ENCODE measurements at places on chromosomes 12 and 14.

GRCh38 chr12:101021442-101021841, 188.6 kb downstream of the SLC5A8 start:
- no peak for DNase-seq

DNA sequence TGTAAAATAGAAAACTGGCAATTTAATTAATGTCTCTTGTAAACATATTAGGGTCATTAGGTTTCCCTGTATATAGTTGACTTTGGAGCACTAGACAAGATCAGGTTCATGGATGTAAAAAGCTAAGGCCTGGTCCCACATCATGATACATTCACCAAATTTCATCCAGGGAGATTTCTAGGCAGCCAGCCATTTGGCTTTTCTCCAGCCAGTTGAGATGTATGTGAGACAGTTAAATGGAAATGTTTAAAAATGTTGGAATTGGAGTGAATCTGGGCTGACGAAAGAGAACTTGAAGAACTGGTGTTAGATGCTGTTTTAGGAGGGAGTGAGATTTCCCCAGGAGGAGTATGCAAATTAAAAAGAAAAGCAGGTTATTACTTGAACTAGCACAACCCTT, 41.8 kb upstream of the CLEC14A start:
- DNase-seq: no peak

DNA sequence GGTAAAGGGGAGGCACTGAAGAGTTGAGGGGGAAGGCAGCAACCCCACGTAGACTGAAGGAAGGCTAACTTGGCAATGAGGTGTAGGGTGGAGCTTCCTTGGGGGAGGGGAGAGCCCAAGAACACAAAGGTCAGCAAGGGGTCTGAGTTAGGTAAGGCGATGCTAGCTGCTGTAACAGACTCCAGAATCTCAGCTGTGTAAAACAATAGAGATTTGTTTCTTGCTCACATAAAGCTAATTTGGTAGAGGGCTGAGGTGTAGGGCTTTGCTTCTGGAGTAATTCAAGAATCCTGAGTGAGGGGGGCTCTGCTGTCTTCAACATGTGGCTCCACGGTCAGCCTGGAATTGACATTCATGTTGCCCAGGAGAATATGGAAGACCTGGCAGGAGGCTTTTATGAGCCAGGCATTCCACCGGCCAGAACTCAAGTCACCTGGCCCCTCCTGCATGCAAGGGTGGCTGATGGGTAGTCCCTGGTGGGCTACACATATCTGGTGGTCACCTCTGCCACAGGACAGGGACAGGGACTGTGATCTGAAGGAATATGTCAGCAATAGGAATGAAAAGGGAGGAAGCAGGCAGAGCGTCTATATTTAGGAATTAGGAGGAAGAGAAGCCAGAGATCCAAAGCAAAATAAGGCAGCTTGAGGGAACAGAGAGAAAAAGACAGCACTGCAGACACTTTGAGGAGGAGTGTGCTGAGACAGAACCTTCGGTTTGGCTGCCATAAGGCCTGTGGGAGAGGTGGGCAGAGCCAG, 153.7 kb downstream of the ZFP36L1 start:
- no peak for DNase-seq

GRCh38 chr12:68210875-68211274, 14.7 kb downstream of the IL26 start:
- DNase-seq: no peak

- DNase-seq: no peak
These were observed 143.9 kb upstream of the SSTR1 start for GRCh38 chr14:38063711-38064320.

DNA sequence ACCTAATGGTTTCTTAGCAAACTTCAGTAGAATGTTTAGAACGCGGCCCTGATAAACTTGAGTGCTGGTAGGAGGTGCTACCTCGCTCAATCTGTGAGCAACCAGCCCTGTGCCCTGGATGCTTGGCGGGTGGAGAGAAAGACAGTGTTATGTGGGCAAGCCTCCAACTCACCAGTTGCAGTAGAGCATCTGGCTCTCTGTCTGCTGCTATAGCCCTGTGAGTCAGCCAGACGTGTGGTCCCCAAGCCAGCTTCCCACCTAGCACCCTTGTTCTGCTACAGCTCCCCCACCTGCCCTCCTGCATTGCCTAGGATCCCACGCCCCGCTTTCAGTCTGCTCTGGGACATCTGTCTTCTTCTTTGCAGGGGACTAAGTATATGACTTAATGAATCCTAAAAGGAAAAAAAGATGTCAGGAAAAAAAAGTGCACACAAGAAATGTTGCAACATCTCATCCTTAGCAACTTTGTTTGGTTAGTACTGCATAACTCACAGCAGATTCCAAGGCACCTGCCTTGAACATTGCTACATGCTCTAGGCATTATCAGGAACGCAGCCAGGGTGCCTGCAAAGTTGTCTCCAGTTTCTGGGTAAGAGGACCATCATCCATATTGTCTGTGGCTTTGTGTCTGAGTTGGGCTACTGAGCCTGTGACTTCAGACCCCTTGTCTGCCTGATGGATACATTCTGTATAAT, 13.6 kb downstream of the SNRNP35 start:
- no peak for DNase-seq

DNA sequence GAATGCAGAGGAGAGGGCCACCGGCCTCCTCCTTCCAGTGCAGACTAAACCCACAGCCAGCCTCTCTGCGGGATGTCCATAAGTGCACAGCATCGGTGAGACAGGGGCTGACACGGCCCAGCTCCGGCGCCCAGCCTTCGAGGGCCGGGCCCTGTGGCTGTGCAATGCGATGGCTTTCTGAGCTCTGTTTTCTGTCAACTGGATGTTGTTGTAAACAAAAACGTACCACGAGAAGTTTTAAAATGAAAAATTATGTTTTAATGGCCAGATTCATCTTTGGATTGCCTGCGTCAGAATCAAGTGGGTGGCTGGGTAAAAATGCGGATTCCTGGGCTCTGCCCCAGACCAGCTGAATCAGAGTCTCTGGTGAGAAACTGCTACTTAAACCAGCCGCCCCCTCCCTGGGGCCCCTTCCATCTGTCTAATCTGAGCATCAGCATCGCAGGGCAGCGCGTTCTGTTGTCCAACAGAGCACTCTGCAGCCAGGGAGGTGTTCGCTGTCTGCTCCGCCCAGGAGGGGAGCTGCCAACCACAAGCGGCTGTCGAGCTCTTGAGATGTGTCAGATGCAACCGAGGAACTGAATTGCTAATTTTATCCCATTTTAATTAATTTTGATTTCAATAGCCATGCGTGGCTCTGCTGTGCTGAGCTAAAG, 133.4 kb downstream of the RFLNA start:
- no peak for DNase-seq

DNA sequence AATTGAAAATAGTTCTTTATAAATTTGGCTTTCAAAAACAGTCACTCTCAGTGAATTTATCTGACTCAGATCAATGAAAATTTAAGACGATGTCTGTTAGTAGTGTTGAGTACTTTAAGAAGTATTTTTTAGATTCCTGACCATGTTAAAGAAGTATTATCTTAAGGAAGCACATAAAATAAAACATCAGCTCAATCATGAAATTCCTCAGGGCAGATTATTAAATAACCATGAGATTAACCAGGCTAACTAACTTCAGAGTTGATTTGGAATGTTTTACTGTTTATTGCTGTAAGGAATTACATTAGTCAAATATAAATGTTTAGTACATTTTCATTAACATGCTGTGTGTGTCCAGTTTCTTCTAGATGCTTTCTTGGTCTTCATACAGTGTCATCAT, 160.2 kb downstream of the PELI2 start:
- no peak for DNase-seq

GRCh38 chr12:80154261-80154660, 54.9 kb downstream of the OTOGL start:
- no peak for DNase-seq

DNA sequence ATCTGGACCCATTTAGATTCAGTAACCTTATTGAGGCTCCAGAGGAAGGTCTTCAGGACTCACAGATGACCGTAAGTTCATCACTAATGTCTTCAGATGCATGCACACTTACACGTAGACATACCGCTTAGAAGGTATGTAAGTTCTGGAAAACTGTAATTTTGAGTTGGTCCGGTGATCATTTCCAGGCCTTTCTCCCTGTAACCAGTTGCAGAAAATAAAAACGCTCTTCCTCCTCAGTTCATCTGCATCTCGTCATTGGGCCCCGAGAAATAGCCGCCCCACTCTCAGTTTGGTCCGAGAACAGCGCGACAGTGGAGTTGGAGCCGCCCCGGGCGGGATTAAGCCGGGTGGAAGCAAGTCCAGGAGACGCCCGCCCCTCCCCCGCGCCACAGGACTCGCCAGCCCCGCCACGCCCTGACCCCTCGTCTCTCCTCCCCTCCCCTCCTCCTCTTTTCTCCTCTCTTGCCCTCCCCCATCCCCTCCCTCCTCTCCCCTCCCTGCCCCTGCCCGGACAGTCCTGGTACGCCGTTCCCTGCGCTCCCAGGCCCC, 83.7 kb downstream of the TNFAIP2 start:
- DNase-seq: no peak
